ENCODE measurements at places on chromosomes 3 and 15.

- no peak for DNase-seq
Measured at GRCh38 chr3:37163262-37164015, 10.9 kb downstream of the LRRFIP2 start.

GRCh38 chr15:84929795-84930603 is 45.5 kb downstream of the SLC28A1 start:
- no peak for DNase-seq

DNA sequence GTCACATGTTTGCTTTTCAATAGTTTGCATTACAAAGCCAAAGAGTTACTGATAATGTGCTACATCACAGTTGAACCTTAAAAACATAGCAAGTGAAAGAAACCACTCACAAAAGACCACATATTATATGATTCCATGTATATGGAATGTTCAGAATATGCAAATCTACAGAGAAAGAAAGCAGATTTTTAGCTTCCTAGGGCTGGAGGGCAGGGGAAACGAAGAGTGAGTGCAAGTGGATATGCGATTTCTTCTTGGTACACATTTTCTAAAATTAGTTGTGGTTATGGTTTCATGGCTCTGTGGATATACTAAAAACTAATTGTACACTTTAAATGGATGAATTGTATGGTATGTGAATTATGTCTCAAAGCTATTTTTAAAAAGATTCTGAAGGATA is 4.0 kb upstream of the GBE1 start:
- no peak for DNase-seq

- DNase-seq, result peak; percentile 90
Measured at GRCh38 chr15:63121382-63122001, at the start of gene LACTB. LACTB (plus strand) TSS chr15:63121861; CDS start chr15:63121872, 11 bp downstream.

DNA sequence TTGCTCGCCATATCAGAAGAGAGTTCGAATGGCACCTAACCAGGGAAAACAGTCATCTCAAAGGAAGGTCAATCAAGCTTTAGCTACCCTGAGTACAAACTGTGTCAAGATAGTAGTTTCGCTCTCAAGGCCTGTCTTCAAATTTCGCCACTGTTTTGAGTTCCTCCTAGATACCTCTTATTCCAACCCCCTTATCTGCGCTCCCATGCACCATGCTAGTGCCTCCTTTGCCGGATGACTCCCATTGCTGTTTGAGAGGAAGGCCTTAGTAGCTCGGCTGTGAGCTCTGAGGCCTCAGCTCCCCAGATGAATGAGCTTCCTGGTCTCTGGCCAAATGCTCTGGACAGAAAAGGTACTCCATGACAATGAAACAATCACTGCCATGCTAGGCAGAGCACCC is 256.0 kb downstream of the ULK4 start:
- no peak for DNase-seq

GRCh38 chr3:101676765-101677435 is at the start of gene ZBTB11:
ZBTB11 (minus strand) TSS chr3:101677132; CDS start chr3:101676914, 218 bp downstream.
- peak; percentile 100 for DNase-seq

- no peak for DNase-seq
Measured at GRCh38 chr15:78325092-78325843, 14.9 kb upstream of the CRABP1 start.

DNA sequence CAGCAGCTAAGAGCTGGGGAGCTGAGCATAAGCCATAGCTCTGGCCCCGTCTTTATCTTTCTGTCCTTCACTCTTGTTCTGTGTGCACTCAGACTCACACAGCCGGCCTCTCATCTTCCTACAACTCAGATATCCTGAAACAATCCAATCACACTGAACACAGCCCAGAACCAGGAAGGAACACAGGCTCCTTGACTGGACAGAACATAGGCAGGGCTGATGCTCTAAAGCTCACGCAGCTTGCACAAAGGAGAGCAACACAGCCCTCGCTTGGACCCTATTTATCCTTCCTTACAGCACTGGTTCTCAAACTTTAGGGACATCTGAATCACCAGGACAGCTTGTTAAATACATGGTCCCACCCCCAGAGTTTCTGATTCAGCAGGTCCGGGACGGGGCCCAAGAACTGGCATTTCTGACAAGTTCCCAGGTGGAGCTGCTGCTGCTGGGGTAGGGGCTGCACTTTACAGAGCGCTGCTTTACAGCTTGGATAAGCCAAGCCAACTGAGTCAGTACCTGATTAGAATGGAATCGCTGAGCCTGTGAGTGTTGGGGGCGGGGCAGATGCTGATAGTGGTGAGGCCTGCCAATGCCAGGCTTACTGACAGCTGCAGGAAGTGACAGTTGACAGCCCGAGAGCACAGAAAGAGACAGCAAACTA is 65.1 kb downstream of the MRPL46 start:
- peak; percentile 86 for DNase-seq

DNA sequence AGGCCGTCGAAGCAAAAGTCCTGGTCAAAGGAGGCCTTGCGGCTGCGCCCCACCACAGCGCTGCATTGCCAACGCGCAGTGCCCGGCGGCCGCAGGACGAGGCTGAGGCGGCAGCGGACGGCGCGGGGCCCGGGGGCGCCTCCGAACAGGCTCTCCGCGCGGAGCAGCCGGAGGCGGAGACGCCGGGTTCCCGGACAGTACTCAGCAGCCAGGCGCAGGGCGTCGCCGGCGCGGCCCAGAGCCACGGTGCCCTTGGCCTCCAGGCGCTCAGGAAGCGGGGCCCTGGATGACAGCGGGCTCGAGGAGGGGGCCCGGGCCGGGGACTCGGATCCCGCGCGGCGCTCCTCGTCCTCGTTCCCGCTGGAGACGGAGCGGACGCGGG is 1.1 kb downstream of the C2CD4B start:
- DNase-seq, result no peak

DNA sequence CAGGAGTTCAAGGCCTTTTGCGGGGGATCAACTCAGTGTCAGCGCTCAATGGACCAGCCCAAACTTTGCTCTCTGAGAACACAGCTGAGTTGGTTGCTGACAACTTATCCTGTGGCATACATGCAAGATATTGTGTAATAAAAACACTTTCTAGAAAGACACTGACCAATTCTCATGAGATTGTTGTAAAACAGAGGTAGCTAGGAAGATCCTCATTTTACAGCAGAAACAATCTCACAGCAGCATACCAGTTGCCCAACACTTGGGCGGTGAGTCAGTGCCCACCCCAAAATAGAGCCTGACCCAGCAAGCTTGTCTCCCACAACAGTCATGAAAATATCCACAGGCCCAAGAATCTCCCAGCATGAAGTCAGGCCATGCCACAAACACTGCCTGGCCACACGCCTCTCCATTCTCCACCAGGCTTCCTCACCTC is 18.2 kb downstream of the KLHL6 start:
- no peak for DNase-seq

DNA sequence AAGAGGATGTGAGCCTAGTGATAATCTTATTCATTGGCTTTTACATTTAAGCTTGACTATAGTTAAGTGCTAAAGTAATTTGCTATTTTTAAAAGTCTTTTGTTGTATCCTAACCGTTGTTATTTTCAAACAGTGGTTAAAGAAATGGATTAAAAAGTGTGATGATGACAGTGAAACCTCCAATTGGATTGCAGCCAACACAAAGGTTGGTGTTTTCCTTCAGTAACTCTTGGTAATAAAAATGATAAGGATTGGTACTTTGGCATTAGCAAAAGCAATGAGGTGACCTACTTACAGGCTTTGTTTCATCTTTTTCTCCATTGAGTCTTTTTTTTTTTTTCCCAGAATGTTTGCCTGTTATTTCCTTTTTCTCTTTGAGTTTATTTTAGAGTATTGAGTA is 87.5 kb upstream of the GOLGA6B start:
- DNase-seq, result no peak

All from NAMALWA (cell line).